ENCODE measurements at places on chromosomes 1 and 21.

DNA sequence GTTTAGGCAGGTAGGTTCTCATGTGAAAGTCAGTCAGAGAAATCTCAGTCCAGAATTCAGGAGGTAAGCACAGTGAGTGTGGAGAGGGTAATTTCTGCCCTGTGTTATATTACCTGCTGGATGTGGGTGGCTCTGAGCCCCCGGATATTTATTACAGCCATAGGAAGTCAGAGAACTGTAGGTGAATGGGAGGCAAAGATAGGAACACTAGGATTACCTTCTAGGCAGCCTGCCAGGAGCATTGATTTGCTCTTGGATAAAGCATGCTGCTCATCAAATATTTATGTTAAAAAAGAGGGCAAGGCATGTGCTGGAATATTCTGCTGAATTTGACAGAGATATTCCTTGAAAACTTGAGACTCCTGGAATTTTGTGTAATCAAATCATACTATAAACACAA, 8.5 kb downstream of the GNG12 start:
- no peak for DNase-seq

DNA sequence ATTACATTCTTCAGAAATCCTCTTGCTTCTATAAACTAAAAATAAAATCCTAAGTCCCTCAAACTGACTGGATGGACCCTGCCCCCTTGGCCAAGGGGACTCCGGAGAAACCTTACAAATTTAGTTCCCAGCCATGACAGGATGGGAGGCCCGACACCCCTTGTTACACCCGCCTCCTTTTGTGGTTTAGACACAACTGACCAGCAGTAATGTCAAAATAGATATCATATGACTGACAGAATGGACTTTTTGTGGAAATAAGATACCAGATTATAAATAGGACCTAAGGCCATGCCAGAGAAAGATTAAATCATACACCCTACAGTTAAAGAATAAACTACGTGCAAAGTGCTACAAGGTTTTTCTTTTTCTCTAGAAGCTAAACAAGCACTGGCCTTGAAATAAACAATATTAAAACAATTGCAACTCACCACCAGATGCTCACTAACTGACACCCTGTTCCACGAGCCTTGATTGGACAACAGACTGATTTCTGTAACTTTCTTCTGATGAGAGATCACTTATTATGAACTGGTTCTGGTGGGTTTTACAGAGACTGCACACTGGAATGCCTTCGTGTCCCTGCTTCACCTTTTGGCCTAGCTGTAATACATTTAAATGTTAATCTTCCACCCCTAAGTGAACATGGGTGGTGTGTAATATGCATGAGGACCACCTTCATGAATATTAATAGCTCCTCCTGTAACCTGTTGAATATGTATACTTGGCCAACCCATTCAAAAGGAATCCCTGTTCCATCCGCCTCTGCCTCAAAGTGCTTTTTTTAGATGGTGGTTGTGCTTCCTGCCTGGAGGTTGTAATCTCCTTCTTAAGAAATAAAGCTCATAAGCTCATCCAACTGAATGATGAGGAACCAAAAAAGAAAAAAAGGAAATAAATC, 99.6 kb downstream of the ODF2L start:
- no peak for DNase-seq

- no peak for DNase-seq
Observed at GRCh38 chr1:216346526-216346925, 76.7 kb downstream of the USH2A start.

- no peak for DNase-seq
Observed at GRCh38 chr1:107135463-107135862, 5.4 kb upstream of the NTNG1 start.

GRCh38 chr1:55582084-55582483, 366.9 kb upstream of the USP24 start:
- no peak for DNase-seq

DNA sequence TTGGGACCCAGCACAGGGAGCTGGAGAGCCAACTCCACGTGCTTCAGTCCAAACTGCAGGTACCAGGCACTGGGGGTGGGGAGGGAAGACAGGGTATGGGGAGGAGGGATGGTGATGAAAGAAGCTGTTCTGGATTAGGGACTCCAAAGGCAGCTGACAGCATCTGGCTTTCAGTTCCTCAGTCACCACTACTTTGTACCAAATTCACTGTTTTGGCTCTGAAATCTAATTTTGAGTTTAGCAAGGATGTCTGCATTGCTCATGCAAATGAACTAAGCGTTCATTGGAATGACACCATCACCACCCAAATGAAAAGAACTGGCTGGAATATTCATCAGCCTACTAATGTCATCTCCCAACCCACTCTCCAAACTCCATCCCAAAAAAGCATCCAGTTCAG, 8.7 kb downstream of the C1orf74 start:
- DNase-seq, result no peak

DNA sequence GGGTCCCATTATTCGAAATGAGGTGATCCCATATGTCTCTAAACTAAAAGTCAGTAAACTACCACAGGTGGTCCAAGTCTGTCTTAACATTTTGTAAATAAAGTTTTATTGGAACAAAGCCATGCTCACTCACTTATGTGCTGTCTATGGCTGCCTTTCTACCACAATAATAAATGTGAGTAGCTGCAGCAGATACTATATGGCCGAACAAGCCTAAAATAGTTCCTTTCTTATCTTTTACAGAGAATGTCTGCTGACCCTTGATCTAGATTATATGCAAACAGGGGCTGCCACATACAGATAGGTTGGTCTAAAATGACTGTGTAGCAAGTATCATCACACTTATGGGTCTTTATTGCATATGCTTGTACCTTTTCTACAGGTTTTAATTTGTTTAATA, 140.0 kb downstream of the VAV3 start:
- no peak for DNase-seq

DNA sequence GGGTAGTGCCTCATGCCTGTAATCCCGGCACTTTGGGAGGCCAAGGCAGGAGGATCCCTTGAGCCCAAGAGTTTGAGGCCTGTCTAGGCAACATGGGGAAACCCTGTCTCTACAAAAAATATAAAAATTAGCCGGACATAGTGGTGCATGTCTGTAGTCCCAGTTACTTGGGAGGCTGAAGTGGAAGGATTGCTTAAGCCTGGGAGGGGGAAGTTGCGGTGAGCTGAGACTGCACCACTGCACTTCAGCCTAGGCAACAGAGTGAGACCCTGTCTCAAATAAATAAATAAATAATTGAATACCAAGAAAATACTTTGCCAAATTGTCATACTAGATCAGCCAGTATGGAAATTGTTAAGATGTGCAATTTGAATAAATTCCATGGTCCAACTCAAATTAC, 5.9 kb upstream of the RBBP5 start:
- DNase-seq, result no peak

DNA sequence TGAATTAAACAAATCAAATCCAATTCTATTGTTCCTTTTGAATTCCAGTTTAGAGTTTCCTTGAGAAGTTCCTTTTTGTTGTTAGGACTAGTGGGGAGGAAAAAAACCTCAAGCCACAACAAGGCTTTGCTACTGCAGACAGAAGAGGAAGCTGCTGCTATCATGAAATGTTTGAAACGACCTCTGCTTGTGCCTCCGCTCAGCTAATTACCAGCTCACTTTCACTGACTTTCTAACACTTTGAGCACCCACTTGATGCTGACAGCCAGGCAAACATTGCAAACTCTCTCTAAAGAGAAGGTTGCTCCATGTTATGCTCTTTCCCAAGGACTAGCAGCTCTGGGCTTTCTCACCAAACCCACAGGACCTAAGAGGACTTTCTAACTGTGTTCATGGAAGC, 203.9 kb upstream of the PROX1 start:
- no peak for DNase-seq

- peak; percentile 39 for DNase-seq
Observed at GRCh38 chr1:31422505-31423319, 9.7 kb downstream of the SERINC2 start.

GRCh38 chr1:179474713-179475112, 101.0 kb downstream of the NPHS2 start:
- no peak for DNase-seq

DNA sequence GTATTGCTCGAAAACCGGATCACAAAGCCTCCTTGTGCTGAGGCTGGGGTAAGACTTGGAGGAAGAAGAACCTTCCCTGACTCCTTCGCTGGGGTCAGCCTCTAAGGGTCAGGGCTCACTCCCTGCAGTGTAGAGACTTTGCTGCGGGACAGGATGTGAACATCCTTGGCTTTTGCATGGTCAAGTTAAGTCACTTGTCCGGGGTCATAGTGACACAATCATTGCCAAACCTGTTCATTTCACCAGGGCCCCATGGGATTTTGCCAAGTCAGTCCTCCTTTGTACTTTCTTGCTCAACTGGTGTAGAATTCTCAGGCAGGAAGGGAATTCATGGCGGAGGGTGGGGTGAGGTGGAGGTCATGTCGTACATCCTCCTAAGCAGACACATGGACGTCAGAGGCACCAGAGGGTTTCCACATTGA, 24.7 kb upstream of the IL10 start:
- DNase-seq, result no peak

- no peak for DNase-seq
Observed at GRCh38 chr1:59609245-59609644, 205.5 kb upstream of the HOOK1 start.

GRCh38 chr21:41564871-41565274, 56.9 kb upstream of the TMPRSS2 start:
- no peak for DNase-seq

DNA sequence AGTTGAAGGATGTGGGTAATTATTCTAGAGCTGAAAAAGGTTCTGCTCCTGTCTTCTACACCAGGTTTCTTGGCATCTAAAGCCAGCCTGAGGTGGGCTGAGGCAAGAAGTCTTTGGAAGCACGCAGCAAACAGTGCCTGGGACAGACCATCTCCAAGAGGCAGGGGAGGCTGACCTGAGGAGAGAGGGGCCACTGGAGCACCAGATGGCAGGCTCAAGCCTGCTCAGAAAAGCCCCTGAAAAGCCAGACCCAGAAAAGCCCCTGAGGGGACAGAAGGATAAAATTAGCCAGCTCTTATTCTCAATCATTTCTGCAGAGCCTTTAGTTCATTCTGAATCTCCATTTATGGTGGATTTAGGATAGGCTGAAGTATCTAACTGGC, 17.1 kb downstream of the FCRL4 start:
- DNase-seq, result no peak

- no peak for DNase-seq
Observed at GRCh38 chr21:41825216-41825615, 53.9 kb downstream of the PRDM15 start.

DNA sequence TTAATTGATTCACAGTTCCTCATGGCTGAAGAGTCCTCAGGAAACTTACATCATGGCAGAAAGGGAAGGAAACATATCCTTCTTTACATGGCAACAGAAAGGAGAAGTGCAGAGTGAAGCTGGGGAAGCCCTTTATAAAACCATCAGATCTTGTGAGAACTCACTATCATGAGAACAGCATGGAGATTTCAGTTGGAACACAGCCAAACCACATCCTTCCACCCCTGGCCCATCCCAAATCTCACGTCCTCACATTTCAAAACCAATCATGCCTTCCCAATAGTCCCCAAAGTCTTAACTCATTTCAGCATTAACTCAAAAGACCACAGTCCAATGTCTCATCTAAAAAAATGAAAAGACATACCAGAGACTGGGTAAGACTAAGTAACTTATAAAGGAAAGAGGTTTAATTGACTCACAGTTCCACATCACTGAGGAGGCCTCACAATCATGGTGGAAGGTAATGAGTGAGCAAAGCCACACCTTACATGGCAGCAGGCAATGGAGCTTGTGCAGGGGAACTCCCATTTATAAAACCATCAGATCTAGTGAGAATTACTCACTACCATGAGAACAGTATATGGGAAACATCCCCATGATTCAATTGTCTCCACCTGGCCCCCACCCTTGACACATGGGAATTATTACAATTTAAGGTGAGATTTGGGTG, 105.2 kb downstream of the MRPL39 start:
- no peak for DNase-seq

All from effector memory CD4-positive, alpha-beta T cell (primary cell).